Caki2 (cell line): ENCODE measurements at places on chromosomes 2 and 18.

GRCh38 chr18:73908323-73908722 lies 239.3 kb downstream of the FBXO15 start:
- DNase-seq = peak; percentile 4

- DNase-seq = no peak
Measured at GRCh38 chr2:206979922-206980321, 40.6 kb downstream of the CPO start.

DNA sequence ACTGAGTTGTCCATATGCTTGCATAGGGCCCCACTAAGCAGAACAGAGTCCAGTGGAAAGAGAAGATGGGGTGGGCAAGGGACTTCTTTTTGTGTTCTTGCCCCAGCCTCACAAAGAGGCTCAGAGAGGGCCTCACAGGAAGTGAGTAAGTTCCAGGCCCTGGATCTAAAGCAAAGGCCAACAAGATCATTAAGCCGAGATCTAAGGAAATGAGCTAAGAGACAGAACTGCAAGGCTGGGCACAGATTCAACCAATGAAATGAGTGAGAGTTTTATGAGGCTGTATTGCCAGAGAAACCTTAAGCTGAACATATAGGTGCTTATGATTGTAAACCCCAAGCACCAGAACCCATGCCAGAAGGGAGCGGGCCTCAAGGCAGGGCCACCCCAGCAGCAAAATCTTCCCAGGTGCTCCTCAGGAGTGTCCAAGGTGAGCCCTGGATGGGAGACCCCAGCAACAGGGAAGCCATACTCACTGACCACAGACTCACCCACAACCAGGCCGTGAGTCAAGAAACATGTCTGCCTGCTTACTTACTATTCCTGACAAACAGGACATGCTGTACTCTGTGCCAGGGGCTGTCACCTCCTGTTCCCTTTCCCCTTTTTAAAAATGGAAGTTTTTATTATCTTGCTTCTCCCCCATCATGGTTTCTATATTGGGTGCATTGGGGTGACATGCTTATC lies 40.2 kb downstream of the SLC14A1 start:
- DNase-seq = no peak

- DNase-seq = no peak
Measured at GRCh38 chr2:230890646-230891045, 25.9 kb downstream of the ITM2C start.

- no peak for DNase-seq
Measured at GRCh38 chr2:193272011-193272410, 1077.3 kb upstream of the TMEFF2 start.

DNA sequence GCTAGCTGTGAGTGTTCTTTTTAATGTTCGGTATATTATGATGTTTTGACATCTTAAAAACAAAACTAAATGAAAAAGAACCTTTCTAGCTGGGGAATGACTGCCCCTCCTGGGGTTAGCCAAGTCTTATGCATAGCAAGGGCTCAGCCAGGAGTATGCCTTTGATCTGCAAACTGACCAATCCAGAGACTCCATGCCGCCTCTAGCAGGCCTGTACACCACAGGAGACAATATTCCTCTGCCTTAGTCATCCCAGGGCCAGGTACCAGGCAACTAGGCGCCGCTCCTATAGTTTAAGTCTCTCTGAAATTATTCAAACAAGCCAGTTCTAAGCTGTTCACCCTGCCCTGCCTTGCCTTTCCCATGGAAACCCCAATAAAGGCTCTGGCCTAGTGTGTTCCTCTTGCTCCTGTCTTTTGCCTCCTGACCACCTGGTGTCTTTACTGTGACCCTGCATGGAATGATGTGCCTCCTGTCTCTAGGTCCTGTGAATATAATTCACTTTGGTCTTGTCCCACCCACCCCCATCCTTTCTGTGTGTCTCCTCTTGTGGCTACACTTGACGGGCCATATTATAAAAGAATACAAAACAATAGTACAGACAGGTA lies 52.0 kb upstream of the CHN1 start:
- DNase-seq = no peak

- no peak for DNase-seq
Measured at GRCh38 chr2:43169099-43169945, 57.1 kb downstream of the ZFP36L2 start.

- no peak for DNase-seq
Measured at GRCh38 chr2:1407950-1408675, 5.2 kb upstream of the TPO start.

GRCh38 chr2:42877511-42877910 lies 85.1 kb upstream of the HAAO start:
- DNase-seq = no peak

DNA sequence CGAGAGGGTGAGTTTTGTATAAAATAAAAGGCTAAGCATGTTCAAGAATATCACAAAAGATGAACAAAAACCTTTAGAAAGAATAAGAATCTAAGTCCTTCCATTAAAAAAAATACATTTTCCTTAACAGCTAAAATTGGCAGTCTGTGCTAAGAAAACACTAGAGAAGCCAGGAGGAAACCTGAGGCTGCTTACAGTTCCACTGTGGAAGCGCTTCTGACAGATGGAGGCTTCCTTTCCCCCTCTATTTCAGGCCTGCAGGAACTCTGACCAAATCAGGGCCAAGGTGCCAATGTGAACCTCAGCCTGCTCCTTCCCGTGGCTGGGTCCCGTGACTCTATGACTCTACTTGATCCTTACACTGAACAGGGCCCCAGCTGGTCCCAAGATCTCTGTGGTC lies 108.1 kb upstream of the ARHGAP28 start:
- DNase-seq = no peak

DNA sequence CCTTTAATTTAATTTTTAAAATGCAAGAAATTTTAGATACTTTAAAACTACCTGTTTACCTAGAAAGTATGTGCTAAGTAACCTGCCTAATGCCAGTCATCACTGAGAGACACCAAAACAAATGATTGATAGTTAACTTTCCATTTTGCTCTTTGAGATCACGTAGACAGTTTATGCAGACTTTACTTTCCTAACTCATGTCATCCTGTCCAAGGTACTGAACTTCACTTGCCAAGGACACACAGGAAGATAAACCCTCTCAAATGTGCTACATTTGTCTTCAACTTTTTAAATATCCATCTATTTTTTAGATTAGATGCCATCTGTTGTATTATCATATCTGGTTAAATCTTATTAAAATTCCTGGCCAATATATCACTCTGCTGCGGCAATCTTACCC lies 20.1 kb upstream of the SCN1A start:
- no peak for DNase-seq

DNA sequence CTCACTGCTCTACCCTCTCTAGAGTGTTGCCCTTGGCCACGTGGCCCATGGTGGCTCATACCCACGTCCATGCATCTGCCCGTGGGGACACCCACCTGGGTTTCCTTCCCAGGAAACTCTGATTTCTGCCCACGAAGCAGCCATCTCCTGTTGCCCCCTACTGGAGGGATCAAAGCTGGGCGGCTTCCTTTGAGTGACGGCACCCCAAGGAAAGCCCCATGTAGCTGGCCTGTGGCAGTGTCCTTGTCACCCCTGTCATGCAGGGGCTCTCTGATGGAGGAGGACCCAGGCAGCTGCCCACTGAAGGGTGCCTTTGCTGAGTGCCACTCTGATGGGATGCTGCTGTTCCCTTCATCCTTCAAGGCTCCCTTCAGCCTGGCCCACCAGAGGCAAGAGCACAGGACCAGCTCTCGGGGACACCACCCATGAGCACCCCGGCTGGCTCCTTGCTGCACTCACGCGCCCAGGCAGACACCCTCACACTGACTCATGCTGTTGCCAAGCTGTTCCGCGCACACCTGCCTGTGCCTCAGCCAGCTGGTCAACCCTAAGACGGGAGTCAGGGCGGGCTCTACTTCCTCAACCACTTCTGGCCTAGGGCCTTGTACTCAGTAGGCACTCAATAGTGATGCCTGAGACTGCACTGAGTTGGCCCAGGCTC lies 101.1 kb downstream of the CTIF start:
- DNase-seq = no peak

DNA sequence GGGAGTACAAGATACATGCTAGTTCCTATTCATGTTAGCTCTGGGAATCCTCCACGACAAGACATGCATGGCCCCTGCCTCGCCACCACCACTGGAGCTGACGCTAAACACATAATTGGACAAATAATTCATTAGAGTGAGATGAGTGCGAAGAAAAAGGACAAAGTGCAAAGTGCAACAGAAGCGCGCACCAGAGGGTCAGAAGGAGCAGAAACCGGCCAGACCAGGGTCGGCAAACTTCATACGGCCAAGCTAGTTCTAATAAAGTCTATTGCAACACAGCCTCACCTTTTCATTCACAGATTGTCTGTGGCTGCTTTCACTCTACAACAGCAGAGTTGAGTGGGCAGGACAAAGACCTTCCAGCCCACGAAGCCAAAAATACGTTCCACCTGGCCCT lies 266.1 kb upstream of the KLHL29 start:
- no peak for DNase-seq

DNA sequence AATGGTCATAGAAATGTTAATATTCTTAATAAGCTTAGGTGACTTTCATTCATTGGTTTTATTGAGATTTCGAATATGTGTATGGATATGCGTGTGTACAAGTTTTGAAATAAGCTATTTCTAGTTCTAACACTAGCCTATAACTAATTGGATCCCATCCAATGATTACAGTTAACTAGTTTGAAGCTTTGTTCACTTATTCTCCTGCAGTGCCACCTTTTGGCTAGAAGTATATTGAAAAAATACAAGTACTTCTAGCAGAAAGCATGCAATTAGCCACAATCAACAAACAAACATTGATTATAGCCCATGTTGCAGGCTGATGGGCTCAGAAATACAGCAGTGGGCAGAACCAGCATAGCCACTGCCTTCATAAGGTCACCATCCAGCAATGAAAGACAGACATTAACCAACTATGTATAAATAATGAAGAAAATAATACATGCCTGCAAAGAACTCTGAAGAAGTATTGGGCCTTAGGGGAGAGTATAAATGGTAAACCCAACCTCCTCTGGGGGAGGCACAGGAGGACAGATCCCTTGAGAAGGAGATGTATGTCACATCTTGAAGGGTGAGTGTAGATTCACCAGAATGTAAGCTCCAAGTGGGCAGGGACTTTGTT lies 5.1 kb upstream of the PIEZO2 start:
- peak; percentile 33 for DNase-seq

DNA sequence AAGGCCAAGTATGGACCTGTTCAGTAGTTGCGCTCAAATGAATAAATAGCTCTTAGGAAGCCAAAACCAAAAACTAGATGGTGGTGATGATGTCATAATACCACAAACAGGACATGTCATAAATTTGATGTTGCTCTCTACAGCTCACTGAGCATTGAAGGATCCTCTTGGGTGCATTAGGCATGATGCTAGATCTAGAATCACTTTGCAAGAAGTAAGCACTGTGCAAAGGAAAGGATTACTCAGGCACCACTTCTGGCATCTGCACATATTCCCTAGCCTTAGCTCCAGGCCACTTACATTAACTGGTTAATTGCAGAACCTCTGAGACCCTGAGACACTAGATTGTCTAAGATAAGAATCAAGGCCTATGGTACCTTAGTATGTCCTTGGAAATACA lies 58.0 kb downstream of the LRRTM1 start:
- DNase-seq = no peak

DNA sequence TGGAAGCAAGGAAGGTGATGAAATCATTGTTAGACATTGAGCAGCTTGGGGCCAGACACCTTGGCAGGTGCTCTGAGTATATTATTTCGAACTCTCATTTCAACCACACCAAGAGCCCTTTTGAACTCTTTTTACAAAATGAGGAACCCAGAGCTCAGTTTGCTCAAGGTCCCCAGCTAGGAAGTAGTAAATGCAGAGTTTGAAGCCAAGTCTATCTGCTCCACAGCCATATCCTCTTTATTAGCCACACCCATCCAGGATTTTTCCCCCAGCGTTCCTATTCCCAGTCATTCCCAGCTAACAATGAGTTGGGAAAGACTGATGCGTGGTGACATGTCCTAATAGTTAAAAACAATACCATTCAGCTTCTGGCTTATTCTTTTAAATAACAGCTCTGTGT lies 40.2 kb downstream of the SEMA4F start:
- DNase-seq = no peak

DNA sequence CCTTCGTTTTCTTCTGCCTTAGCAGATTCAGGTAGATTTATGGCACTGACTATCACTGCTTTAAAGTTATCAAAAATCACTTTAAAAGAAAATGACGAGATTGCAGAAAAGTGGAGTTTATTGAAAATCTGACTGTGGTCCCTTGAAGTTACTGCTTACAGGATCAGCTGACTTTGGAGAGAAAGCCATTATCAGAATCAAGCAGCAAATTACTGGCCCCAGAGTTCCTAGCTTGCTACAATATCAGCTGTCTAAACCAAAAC lies 18.5 kb downstream of the MBP start:
- no peak for DNase-seq

DNA sequence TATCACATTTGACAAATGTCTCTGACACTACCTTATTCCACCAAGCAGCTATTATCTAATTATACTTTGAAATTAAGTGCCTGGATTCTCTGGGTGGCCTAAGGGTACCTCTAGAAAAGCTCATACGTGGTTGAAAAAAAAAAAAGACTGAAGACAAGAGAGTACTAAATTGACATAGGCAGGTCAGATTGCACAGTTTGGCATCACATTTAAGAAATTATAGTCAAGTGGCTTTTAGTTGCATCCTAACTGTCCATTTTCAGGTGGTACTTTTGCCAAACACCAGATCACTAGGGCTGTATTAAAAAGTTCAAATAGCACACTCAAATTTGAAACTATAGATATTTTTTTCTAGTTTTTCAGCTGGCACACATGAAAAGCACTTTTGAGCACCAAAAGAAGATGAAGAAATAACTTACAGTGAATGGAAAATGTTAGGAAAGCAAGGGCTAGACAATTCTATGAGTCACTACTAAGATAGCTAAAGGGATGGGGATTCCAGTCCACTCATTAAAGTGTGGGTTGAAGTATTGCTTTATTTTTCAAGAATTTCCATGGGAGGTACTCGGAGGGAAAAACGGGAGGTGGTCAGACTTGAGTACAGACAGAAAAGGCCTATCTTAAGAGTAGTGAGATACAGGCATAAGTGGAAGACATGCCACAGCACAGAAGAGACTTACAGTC lies 106.5 kb upstream of the COL5A2 start:
- DNase-seq = peak; percentile 9

DNA sequence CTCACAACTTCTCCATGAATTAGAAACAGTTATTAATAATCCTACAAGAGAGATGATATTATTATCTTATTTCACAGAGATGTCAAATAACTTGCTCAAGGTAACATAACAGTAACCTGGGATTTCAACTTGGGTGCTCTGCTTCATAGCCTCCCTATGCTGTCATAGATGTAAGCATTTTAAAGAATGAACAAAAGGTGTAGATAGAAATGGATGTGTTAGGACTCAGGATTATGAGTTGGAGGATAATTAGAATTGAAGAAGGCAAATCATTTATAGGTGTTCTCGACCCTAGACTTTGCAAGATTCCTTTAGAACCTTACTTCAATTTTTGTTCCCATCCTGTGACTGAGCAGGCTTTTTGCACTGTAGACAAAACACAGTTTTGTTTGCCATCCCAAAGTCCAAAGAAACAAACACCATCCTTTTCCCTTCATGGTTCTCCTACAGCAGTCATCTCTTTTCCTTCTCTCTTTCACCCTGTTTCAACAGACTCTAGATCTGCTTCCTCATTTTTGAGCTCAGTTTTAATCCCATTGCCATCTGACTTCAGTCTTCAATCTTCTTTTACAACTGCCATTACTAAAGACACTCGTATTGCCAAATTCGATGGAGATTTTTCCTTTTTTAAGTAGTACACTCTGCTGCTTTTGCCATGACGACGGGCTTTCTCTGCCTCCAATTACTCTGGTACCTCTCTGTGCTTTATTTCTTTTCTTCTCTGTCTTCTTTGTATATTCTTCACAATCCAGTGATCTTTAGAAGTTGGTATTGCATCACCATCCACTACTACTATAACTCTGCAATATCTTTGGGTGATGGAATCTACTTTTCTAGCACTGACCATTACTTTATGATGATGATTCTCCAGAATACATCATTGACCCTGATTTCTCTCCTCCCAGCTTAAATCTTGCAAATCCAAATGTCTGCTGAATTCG lies 4.5 kb downstream of the HNMT start:
- DNase-seq = peak; percentile 25
